ENCODE measurements at places on chromosomes 3 and 15.

- DNase-seq: no peak
Measured at GRCh38 chr15:51386029-51386428, 44.6 kb downstream of the GLDN start.

DNA sequence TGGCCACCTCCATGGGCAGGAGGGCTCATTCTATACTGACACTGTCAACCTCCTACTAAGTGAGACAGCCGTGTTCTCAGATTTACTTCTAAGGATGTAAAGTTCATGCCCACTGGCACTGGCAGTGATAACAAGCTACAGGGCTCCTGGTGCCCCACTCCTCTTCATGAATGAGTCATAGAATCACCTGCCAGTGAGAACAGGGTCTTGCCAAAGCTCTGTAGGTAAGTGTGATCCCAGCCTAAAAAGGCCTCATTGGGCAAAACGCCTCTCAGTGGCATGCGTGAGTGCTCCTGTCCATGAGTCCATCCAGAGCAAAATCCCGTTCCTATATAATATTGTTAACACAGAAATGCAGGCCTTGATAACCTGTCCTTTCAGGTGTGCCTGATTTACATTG lies 17.4 kb downstream of the PXYLP1 start:
- DNase-seq: no peak

DNA sequence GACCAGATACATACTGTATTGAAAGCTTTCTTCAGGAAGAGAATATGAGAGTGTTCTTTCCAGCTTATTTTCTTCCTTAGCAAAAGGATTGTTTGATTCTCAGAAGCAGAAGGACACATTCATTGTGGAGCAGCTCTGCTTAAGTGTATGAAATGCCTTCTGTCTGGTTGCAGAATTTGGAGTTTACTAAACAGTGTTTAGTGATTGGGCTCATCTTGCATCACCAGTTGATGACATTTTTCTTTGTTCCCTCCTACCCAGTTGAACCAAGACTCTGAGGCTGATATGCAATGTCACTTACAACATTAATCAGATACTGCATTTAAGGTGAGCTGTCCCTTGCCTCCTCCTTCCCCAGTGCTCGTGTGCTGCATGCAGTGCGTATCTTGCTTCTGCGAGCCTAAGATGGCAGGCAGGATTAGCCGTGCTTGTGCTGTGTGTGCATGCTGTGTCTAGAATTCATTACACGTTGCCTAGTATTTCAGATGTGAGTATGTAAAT lies 18.4 kb downstream of the ZBTB38 start:
- DNase-seq: no peak

DNA sequence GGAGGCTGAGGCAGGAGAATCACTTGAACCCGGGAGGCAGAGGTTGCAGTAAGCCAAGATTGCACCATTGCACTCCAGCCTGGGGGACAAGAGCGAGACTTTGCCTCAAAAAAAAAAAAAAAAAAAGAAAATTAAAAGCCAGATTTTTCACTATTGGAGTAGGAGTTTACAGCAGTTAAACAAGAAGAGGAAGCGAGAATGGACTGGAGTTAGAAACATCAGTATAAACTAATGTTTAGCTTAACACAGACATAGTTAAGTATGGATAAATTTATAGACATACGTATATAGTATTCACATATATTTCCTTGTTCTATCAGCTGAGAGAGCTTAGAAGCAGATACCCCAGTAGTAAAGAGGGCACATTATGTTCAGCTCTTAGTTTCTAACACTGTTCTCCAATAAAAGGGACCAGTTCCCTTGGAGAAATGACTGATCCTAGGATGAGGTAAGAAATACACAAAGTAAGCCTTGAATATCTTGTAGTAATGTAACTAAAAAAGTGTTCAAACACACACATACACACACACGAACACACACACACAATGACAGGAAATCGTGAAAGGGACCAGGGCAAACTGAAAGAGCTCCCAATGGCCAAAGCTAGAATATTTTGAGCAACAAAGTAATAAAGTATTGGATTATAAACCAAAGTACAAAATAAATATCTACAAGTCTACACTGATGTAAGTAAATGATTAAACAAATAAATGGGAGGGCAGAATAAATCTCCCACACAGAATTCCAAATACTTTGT lies 25.1 kb downstream of the PIK3CB start:
- no peak for DNase-seq

- no peak for DNase-seq
Measured at GRCh38 chr3:42229942-42230688, 35.9 kb downstream of the CCK start.

DNA sequence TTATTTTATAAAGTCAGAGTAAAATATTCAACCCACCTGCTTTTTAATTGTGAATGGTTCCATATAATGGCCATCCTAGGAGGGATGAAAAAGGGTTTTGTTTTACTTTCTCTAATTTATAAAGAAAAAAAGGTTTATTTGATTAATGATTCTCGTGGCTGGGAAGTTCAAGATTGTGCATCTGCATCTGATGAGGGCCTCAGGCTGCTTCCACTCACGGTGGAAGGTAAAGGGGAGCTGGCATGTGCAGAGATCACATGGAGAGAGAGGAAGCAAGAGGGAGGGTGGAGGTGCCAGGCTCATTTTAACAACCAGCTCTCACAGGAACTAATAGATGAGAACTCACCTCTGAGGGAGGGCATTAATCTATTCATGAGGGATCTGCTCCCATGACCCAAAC lies 27.7 kb upstream of the TRA2B start:
- no peak for DNase-seq

- no peak for DNase-seq
Measured at GRCh38 chr15:73918784-73919183, 7.5 kb upstream of the LOXL1 start.

DNA sequence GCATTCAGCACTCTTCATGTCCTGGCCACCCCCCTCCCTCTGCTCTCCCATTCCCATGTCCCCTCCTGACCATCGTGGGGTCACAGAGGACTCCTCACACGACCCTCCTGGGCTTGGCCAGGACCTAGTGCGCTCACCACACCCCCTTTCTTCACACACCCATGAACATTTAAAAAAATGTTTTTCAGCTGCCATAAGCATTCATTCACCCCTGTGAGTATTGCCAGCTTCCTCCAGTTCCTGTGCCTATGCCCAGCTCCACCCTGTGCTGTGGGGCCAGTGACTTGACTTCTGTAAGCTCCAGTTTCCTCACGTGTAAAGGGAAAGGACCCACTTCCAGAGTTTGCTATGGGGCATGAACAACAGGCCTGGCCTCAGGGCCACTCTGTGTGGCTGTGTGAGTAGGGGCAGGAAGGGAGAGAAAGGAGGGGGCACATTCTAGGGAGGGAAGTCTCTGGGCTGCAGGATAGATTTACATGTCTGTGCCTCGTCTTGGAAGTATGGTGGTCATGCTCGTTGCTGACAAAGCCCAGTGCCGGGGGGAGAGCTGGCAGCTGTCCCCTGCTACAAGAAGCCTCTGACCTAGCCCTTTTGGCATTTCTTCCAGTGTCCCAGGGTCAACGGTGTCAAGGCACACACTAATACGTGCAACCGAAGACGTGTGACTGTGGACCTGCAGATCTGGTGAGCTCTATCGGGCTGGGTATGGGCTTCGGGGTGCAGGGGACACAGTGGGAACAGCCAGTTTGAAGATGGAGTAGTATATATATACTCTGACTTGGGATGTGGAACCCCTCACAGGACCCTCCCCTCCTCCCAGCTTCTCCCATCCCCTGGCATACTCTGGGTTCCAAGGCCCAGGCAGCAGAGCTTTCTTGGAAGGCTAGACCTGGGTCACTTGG lies 22.8 kb downstream of the ESYT3 start:
- DNase-seq: no peak

DNA sequence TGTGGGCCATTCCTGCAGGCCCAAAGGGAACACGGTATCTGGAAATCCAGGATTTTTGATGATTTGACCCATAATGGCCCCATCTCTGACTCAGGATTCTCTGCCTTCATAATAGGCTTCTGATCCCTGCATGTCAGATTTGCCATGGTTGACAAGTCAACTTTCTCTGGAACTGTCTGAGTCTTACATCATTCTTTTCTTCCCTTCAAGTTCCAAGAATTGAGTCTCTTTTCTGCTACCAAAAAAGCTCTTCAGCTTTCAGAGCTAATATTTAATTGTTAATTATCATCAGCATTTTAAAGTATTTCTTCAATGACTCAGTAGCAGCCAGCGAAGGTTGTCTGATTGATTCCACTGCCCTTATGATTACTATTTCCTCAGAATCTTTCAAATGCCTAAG lies 244.4 kb upstream of the COL8A1 start:
- no peak for DNase-seq

- no peak for DNase-seq
Measured at GRCh38 chr3:74722211-74722610, 107.8 kb upstream of the CNTN3 start.

GRCh38 chr3:155431856-155432570 lies 138.5 kb upstream of the STRIT1 start:
- DNase-seq: no peak

DNA sequence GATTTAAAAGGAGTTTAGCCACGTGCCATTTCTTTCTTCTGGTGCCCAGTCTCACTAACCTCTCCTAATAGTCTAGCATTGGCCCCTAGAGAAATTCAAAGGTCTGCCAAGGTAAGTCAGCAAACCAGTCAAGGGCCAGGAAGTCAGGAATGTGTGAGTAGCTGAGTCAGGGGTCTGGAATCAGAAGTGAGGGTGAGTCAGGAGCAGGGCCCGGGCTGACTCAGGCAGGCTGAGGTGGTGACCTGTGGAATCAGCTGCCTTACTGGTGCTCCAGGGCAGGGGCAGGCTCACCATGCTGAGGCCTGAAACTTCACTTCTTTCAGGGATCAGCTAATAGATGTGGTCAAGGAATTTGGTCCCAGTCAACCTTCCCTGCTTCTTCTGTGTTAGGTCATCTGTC lies 105.8 kb upstream of the MYZAP start:
- no peak for DNase-seq

GRCh38 chr15:75361361-75361988 lies 6.9 kb downstream of the MAN2C1 start:
- no peak for DNase-seq

DNA sequence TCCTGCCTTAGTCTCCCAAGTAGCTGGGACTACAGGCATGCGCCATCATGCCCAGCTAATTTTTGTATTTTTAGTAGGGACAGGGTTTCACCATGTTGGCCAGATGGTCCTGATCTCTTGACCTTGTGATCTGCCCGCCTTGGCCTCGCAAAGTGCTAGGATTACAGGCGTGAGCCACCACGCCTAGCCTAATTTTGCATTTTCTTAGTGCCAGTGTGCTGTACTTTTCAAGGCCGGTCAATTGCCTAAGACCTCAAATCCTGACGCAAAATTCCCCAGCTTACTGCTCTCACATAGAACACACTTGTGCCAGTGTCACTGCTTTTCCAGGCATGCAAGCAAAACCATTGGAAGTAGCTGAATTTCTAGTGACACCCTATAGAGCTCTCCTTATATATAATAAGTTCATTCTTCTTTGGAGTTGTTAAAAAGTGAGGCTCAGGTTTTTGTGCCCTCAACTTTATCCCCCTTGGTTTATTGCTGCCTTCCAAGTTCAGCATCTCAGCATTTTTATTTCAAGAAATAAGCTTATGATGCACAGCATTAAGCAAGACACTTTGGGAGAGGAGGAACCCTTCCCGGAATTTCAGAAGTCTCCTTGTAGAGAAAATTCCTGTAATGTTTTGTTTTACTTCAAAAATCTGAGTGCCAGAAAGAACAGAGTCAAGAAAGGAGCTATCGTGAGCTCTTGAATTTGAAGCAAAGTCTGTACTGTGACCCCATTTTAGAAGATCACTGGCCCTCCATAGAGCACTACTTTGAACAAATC lies 93.2 kb downstream of the FILIP1L start:
- DNase-seq: no peak

- no peak for DNase-seq
Measured at GRCh38 chr3:194375473-194376240, 6.1 kb upstream of the LRRC15 start.

DNA sequence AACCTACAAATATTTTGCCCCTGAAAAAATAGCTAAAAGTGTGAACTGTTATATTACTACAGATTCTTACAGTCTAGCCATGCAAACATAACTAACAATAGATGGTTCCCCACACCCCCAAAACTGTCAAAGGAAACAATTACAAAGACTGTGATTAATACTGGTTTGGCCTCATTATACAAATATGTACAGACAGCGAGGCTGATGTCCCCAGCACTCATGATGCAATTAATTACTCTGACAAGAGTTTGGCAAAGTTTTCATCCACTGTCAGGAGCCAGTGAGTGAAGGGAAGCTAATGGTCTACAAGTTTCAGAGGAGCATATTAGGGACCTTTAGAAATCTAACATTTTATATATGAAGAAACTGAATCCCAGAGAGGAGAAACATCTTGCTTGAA lies 61.0 kb downstream of the HMG20A start:
- no peak for DNase-seq

- DNase-seq: no peak
Measured at GRCh38 chr3:46369151-46369550, 1.6 kb upstream of the CCR5 start.

DNA sequence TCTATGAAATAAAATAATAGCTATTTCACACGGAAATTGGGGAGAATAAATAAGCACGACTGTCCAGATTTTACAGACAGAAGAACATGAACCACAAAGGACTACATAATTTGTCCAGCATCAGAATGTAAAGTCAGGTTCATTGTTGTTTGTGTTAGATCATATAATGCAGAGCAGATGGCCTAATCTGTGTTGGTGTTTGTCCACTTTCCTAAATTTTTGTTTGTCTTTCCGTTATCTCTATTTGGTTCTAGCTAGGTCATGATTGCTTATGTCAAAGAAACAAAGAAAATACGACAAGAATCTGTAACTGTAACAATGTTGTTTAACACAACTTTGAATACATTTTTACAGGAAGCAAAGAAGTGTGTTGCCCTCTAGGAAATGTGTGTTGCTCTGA lies 75.6 kb upstream of the ANKRD28 start:
- DNase-seq: no peak

DNA sequence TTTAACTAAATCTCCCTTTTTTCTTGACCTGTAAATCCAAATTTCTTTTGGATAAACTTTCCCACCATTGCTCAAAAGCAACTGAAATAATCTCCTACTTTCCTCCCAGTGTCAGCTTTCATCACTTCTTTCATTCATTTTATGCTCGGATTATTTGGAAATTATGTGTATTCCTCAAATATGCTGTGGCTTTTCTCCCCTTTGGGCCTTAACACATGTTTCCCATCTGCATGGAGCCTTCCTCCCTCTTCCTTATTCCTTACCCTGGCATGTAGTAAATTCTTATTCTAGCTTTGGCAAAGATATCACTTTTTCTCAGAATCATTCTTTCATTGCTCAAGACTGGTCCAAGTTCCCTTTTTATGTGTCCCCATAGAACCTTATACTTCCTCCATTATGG lies 41.8 kb upstream of the TUSC7 start:
- DNase-seq: no peak

Measured in brain pericyte (primary cell).